NCI-H1930 (cell line): ENCODE measurements at places on chromosomes 12 and 14.
A peak's percentile ranks its signal among the peaks of the same experiment; 100 is the strongest.

GRCh38 chr12:49556391-49557186, 11.4 kb downstream of the MCRS1 start:
- DNase-seq: no peak

DNA sequence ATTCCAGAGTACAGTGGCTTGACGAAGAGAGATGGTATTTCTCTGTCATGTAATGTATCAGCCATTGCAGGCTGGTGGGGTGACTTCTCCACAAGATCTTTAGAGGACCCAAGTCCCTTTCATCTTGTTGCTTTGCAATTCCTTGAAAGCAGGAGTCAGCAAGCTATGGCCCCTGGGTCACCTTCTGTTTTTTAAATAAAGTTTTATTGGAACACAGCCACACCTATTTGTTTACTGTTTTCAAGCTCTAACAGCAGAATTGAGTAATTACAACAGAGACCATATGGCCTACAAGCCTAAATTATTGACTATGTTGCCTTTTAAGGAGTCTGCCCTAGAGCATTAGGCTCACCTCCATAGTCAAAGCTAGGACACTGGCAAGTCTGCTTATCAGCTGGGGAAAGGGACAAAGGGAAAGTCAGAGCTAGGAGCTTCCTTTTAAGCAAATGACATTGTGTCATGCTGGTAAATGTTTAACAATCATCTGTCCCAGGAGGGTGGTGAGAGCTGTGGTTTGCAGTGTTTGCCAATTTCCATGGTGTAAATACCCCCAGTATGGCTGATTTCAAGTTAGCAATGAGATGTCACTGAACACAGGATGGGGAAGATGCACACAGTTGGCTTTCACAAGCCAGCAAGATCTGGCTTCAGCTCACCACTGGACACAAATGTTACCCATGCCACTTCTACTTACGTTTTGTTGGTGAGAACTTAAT, 87.7 kb upstream of the PWP1 start:
- DNase-seq: no peak

DNA sequence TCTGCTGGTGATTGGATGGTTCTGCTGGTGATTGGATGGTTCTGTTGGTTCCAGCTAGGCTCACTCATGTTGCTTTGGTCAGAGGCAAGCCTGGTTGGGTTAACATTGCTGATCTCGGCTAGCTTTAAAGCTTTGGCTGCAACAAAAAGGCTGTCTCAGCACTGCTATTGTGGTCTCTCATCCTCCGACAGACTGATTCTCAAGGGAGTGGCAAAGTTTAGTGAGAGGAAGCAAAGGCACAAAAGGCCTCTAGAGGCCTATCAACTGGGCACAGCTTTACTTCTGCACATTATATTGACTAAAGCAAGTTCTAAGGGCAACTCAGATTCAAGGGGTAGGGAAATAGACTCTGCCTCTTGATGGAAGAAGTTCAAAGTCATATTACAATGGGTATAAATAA, 84.7 kb upstream of the LGR5 start:
- DNase-seq: peak; percentile 11

DNA sequence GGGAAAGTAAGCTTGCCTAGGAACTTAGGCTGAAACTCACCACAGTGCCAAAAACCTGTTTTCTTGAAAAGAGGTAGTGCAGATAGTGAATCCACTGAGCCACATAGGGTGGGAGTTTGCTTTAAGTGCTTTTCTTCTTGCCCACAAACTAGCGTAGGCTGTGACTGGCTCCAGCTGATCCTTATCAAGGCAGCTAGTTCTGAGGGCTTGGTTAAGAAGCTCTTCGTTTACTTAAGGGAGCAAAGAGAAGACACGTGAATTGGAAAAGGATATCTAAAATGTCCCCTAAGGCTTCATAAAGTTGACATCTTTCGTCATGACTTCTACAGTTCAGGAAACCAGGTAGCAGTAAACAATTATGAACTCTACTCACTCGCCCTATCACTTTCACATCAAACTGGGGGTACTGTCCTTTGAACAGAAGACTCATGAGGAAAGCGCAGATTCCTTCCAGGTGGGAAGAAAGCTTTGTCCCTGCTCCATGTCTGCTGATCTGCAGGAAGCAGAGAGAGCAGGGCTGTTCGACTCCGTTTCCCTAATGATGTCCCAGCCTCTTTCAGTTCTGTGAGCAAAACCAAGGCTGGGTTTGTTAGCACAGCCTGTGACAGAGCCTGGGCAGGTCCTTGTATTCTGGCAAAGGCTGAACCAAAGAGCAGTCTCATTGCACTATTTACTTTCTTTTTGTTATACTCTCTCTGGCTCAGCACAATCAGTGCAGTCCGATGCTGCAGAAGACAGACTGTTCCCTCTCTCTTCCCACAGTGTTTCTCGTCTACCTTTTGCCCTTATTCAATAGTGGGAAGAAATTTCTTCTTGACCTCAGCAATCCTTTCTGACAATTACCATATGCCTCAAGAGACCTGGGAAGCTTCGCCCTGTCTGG, 93.5 kb upstream of the ETV6 start:
- no peak for DNase-seq

- DNase-seq: no peak
Measured at GRCh38 chr14:35682802-35683201, 126.3 kb downstream of the RALGAPA1 start.

DNA sequence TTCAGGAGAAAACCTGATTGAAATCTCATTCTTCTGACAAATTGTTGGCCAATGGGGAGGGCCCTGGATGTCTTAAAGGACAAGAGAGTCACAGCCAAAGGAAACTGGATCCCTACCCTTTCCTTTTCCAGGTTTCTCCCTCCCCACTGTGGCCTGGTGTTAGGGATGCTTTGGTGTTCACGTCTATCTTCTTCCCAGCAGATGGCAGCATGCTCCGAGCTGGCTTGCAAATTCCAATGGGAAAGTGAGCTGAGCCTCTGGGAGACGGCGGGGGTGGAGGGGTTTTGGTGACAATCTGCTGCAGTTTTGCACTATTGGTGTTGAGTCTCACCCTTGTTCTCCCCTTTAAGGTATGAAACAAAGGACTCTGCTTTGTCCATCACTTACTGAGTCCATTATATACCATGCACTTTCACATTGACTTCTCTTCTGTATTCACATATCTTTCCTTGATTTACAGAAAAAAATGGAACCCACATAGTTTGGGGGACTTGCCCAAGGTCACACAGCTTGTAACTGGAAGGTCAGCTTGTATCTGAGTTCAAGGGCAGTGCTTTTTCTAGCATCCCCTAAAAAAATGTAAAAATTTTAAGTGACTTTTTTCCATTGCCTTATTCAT, 39.3 kb downstream of the CCDC177 start:
- DNase-seq: peak; percentile 43

DNA sequence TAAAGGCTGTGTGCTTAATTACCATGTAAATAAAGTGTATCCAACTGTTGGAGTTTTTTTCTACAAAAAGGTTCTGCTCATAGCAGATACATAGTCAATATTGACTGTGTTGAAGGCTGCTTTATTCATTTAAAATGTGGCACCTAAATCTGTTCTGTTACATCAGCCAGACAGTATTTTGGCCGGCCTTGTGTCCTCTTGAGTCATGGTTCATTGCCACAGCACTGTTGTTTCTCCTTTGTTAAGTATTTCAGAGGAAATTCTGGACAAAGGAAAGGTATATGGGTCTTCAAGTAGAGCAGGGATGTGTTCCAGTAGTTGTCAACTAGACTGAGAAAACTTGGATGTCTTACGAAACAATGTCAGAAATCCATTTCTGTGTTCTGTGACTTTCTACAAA, 95.5 kb downstream of the SLC38A6 start:
- peak; percentile 82 for DNase-seq

DNA sequence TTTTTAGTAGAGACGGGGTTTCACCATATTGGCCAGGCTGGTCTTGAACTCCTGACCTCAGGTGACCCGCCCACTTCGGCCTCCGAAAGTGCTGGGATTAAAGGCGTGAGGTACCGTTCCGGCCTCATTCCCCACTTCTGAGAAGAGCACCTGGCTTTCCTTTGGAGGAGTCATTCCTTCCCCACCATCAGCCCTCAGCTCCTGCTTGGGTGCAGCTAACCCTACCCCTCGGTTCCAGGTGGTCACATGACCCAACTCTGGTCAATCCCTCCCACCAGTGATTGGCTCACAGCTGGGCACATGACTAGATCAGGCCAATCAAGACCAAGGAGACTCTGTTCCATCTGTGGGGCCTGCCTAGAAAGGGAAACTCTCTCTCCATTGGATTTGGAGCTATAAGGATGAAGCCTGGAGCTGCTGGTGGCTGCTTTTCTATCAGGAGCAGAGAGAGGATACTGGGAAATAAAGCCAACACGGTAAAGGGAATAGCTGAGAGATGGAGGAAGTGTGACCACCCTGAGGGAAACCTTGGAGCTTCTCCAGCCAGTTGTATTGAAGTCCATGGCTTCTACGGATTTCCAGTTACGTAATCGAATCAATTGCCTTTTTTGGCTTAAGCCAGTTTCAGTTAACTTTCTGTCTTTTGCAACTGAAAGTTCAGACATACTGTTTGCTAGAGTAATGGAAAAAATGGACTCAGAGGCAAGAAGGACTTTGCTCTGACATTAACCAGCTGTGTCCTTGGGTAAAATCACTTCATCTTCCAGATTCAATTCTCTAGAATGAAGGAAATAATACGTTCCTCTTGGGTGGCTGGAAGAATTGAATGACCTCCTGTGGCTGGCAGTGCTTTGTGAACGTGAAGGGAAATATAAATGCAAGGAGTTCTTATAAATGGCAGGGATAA, 19.7 kb upstream of the IFT81 start:
- DNase-seq: no peak

GRCh38 chr14:103209054-103209453, 85.8 kb downstream of the TNFAIP2 start:
- DNase-seq: no peak

DNA sequence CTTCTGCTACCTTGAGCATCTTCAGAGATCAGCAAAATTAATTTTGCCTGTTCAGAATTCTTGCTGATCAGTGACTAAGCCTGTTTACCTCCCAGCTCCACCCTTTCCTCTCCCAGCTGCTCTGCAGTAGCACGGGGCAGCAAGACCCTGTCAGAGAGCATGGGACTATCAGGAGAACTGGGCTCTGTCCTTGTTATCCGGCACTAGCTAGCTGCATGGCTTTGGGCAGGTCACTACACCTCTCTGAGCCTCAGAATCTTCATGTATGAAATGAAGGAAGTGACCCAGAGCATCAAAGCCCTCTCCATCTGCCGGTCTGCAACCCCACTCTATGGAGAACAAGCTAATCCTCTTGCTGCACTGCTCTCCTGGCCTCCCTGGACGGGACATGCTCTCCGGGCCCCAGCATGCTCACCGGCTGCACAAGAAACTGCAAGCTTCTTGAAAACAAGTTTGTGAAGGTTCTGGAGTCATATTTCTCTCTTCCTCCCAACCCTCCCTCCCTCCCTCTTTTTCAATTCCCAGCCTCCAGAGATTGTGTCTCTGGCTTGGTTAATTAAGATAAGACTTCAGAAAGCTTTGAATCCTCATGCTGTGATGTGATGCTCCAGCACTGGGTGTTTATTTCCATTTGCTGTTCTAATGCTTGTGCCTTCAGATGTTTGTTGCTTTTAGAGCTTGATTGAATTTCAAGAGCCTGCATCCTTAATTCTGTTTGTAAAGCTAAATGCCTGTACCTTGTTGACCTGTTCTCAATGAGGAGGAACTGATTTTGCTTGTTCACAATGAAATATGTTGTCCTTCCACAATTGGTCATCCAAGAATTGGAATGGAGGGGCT, 101.1 kb downstream of the CRACR2A start:
- DNase-seq: no peak

- DNase-seq: no peak
Measured at GRCh38 chr12:68374307-68374982, 42.3 kb upstream of the MDM1 start.

DNA sequence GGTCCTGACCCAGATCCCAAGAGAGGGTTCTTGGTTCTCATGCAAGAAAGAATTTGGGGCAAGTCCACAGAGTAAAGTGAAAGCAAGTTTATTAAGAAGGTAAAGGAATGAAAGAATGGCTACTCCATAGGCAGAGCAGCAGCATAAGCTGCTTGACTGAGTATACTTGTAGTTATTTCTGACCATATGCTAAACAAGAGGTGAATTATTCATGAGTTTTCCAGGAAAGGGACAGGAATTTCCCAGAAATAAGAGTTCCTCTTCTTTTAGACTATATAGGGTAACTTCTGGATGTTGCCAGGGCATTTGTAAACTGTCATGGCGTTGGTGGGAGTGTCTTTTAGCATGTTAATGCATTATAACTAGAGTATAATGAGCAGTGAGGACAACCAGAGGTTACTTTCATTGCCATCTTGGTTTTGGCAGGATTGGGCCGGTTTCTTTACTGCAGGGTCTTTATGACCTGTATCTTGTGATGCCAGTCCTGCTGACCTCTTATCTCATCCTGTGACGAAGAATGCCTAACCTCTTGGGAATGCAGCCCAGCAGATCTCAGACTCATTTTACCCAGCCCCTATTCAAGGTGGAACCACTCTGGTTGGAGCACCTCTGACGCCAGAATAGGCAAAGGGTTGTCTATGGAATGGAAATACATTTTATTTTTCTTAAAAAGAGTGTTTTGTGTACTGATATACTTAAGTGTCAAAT, 113.8 kb downstream of the OTOGL start:
- no peak for DNase-seq

DNA sequence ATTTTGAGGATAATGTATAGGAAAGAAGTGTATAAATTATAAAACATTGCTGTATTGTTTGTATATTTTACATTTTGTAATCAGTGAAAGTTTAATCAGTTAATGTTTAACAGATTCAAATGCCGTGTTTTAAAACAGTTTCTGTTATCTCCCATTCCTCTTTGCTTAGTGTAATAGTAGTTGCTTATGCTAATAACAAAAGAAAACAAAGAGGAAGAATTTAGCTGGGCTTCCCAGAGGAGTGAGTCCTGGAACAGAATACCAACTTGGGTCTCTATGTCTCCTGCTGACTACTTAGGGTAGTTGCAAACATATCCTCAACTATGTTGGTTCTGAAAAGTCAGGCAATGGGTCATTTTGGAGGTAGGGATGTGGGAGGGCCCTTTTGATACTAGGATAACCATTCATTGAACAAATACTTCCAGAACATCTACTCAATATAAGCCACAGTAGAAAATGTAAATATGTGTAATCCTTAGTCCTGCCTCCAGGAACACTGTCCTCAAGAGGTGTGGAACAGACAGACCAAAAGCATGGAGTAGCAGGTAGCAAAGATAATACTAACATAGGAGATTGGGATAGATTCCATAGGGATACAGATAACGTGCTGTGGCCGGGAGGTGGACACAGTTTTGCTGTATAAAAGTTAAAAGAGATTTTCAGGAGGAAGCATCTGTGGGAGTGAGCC, 36.1 kb upstream of the EVL start:
- no peak for DNase-seq

- no peak for DNase-seq
Measured at GRCh38 chr12:2263901-2264300, 211.1 kb downstream of the CACNA1C start.

GRCh38 chr14:68939893-68940613, 39.0 kb downstream of the ACTN1 start:
- DNase-seq: no peak

GRCh38 chr12:44589697-44590096, 286.4 kb downstream of the NELL2 start:
- DNase-seq: no peak
